ENCODE measurements at places on chromosomes 5 and 9.

DNA sequence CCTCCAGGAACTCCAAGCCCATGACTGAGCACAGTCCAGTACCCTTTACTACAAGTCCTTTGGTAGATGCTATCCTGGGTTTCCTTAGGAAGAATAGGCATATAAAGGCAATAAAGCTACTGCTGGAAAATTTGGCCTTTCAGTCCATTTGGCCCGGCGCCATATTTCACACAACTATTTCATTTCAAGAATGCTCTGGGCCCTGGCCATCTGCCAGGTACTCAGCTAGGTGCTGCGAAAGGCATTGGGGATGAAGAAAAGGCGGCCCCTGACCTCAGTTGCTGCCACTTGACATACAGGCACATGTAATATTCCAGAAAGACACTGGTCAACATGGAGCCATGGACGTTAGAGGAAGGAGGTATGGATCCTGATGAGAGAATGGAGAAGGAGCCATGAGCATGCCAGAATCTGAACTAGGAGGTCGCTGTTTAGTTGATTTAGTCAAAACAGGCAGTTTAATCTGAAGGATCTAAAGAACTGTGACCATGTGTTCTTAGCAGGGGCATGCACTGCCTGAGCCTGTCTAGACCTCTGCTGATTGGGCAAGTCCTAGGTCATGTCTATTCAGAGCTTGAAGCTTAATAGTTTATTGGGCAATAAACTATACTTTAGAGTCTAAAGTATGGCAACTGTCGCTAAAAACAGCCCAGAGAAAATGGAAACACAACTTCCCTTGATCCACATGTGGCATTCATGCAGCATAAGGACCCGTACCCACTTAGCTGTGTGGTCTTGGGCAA, 149.3 kb downstream of the MELK start:
- no peak for DNase-seq

GRCh38 chr9:68780720-68781119, 75.7 kb downstream of the PIP5K1B start:
- DNase-seq: peak; percentile 26

DNA sequence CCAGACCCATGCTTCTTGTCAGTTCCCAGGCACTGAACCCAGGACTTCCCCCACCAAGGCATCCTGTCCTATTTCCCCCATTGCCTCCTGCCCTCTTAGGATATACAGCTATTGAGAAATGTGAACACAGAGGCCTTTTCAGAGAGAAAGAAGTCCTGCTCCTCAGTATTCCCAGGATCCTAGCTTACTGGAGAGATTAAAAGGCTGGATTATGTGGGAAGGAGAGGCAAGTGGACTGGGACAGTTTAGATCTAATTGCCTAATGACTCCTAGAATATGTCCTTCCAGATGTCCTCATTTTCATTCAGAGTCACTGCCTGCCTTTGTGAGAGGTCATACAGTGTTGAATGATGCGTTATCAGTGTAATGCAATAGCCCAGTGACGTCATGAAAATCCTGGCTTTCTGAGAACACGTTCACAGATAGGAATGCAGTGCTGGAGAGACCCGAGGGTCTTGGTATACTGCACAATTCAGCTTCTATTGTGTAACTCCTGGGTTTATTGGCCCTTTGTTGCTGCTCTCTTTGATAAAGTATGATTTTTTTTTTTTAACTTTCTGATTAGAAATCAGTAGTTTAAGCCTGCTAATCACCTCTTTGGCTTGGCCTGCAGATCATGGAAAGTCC, 26.2 kb downstream of the WWC1 start:
- no peak for DNase-seq

- peak; percentile 67 for DNase-seq
Measured at GRCh38 chr5:78295035-78295961, 800 bp upstream of the AP3B1 start.

DNA sequence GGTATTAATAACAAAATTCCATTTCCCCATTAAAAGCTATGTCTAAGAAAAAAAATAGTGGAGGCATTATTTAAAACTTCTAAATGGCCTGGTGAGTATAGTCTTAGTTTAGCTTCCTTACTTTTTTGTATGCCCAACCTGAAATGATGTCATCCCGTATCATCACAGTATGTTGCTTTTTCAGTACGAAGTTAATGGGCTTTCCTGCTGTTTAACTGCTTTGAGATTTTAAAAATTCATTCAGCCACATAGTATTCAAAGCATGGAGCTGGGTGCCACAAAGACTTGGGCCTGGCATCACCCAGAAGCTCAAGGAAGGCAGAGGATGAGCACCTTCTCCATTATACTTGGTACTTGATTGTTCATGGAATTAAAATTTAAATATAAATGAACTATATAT, 7.4 kb downstream of the F2RL2 start:
- DNase-seq: no peak

- no peak for DNase-seq
Measured at GRCh38 chr9:83449983-83450382, 88.2 kb downstream of the FRMD3 start.

DNA sequence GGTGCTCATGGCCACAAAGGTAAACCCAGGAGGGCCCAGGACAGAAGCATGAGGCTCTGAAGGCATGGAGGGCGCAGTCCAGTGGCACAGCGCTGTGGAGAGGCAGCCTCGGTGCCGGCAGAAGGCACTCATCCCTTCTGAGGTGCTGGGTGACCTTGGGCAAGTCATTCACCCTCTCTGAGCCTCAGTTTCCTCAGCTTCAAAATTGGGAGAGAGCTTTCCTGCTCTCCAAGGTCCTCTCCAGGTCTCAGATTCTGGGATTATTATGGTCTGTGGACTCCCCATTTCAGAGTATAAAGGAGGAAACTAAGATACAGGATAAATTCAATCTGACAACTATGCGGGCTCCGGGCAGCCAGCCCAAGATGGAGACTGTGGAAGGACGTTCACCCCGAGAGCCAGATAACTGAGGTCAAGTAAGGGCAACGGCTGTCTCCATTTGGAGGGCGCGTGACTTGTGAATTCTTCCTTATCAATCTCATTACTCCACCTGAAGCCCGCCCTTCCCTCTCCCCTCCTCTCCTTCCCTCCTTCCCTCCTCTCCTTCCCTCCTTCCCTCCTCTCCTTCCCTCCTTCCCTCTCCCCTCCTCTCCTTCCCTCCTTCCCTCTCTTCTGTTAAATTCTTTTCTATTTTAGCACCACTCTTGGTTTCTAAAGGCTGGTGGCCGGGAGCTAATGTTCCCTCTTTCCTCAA, 58.1 kb downstream of the LRSAM1 start:
- no peak for DNase-seq

DNA sequence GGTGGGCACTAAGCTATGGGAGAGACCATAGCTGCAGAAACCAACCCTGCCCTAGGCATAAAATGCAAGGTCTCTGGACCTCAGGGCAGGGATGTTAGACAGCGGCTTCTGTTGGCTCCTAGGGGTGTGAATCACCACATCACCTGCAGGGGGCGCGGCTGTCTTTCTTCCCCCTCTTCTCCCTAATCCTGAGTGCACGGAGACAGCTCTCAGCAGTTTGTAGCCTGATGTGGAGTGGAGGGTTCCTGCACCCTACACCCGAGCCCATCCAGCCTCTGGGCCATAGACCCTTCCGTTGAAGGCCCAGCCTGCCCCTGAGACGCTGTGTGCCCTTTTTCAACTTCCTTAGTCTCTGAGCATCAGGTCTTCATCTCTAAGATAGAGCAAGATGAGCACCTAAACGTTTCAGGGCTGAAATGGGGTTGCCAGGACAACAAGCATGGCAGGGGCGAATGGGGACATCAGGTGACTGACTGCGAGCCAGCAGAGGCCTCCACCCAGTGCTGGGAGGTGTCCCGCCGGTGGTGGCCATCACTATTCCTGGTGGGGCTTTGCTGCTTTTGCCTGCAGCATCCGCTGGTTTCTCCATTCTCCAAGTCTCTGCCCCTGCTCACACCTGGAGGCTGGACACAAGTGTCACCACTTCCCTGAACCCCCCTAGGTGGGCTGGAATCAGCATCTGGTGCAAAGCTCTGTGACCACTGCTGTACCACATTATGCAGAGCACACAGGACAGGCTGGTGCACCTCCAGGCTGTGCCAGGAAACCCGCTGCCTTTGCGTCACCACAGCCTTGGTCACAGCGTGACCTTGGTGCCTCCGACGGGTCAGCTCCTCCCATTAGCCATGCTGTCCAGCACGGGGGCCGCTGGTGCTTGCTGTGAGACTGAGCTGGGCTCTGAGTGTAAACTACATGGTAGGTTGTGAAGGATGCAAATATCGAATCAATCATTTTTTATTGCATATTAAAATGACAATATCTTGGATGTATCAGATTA, 2.5 kb upstream of the SEC16A start:
- DNase-seq: peak; percentile 90

GRCh38 chr9:35664531-35665470, at the start of gene ARHGEF39:
Gene ARHGEF39 (minus strand): TSS chr9:35665195. CDS start chr9:35665169, 26 bp downstream.
- DNase-seq: peak; percentile 89

DNA sequence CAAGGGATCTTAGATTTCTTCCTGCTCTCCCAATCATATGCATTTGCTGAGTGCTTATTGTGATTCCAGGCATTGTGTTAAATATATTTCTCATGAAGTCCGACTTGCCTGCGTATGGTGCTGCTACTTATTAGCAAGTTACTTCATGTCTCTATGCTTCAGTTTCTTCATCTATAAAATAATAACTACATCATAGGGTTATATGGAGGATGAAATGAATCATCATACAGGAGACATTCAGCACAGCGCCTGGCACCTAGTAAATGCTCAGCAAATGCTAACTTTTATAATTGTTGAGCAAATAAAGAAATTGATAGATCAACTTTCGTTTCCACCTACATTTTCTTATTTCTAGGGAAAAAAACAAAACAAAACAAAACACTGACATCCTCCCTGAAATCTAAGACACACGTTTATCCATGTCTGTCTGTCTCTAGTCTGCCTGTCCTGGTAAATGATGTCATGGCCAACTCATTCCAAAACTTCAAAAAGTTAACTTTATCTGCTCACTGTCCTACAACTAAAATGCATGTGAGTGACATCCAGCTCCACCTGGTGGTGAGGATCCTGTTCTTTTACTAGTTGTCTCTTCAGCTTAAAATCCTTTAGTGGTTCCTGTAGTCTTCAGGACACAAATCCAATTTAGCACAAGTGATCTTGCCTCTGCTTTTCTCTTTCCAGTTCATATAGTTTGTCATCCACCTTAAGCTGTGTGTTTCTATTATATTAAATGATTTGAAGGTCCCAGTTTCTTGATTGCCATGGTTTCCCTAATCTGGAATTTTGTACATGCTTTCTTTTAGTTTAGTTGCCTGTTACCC, 27.7 kb downstream of the PPP3R2 start:
- DNase-seq: no peak

DNA sequence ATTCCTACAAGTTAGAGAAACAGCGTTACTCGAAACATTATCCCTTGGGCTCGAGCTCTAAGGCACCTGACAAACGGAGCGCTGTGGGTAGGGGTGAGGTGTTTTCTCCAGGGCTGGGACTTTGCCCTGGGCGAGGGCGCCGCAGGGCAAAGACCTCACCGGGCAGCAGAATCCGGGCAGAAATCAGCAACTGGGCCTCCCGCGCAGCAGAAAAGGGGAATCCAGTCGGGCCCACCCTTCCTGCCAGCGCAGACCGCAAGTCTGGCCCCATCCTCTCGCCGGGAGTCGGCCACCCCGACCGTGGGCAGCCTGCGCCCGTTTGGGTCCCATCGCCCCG, 430 bp upstream of the MSH3 start:
- DNase-seq: no peak

DNA sequence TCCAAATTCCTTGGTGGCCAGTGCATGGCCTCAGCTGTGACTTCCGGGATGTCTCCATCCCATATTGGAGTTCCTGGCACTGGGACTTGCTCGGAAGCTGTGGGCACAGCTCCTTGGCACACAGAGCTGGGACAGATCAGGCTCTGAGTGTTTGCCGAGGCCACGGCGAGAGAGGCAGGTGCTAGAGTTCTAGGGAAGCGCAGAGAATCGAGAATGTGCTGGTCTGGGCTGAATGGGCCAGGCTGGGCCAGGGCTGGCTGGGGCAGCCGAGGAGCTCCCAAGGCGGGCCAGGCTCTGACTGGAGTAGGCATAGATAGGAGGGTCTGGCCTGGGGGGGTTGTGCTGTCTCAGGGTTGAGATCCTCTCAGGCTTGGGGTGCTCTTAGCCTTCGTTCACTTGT, 45.4 kb downstream of the HMCN2 start:
- no peak for DNase-seq

- DNase-seq: no peak
Measured at GRCh38 chr5:177241768-177242167, 61.8 kb downstream of the RAB24 start.

DNA sequence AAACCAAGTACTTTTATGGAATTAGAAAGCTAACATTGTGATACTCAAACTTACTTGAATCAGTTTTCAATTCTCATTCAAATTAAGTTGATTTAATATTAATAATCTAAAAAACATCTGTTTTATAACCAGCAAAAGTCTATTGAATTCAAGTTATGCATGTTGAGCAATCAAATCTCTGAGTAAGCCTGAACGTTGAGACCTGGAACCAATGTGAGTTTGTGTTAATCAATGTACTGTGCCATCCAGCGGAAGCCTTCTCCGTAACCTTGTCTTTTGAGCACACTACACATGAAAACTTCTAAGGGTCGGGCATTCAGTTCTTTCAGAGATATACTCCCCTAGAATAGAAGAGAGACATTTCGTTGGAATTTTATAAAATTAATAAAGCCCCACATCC, 25.9 kb downstream of the SAR1B start:
- no peak for DNase-seq

GRCh38 chr9:70539526-70539925, 125.1 kb upstream of the KLF9 start:
- no peak for DNase-seq

DNA sequence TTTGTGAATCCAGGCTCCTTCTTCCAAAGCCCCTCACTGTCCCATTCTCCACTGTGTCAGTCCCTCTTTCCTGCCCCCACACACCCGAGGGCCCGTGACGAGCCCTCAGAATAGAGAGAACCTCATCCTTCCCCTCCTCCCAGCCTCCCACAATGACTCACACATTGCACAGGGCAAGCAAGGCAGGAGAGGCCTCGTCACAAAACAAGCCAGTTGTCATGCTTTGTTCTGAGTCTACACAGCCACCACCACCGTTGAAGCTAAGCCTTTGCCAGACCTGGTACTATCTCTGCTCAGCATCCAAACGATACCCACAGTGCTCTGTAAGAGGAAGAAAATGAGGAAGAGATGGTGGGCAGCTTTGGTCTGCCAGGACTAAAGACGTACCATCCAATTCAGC, 142.2 kb upstream of the ZNF366 start:
- no peak for DNase-seq

- no peak for DNase-seq
Measured at GRCh38 chr9:68500457-68501381, 40.0 kb downstream of the TMEM252 start.

GRCh38 chr5:77239126-77239741, 28.8 kb downstream of the PDE8B start:
- no peak for DNase-seq
